Kidney capillary endothelial cell (primary cell): ENCODE measurements at places on chromosomes 7 and 10.

- no peak for DNase-seq
Observed at GRCh38 chr10:7478727-7479457, 68.1 kb upstream of the SFMBT2 start.

- no peak for DNase-seq
Observed at GRCh38 chr10:97882142-97883091, 32.8 kb downstream of the GOLGA7B start.

DNA sequence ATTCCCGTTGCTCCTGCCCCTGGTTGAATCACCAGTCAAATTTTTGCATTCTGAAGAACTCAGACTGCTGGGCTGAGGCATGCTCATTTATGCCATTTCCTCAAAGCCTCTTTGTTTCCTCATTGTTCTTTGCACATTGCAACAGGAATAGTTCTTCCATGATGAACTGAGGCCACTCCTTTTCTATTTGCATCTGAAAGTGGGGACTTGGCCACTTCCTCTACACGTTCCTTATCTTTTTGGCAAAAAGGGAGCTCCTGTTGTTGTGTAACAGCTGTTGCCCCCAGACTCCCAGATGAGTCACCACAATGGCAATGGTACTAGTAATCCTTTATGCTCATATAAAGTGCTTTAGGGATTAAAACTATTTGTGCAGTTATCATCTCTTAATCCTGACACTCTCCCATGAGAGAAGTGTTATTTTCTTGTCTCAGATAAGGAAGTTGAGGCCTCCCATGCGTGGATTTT is 20.1 kb upstream of the ITPRID1 start:
- DNase-seq = no peak

DNA sequence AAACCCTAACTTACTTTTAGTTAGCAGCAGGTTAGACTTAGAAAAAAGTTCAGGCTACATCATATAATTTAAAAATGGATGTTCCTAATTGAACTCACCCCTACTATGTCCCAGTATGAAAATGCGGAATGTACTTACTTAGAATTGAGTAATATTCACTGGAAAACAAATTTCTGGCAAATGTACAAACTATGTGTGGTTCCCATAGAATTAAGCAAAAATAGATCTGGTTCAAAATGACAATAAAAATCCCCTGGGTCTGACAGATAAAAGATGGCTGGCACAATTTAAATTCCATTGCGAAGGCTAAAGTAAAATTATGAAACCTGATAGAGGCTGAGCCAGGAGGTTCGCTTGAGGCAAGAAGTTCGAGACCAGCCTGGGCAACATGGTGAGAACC is 42.4 kb upstream of the PRKAR2B start:
- no peak for DNase-seq

- DNase-seq = no peak
Observed at GRCh38 chr7:123774496-123774895, 25.7 kb upstream of the WASL start.

- no peak for DNase-seq
Observed at GRCh38 chr10:14707481-14707880, 67.2 kb downstream of the FAM107B start.

DNA sequence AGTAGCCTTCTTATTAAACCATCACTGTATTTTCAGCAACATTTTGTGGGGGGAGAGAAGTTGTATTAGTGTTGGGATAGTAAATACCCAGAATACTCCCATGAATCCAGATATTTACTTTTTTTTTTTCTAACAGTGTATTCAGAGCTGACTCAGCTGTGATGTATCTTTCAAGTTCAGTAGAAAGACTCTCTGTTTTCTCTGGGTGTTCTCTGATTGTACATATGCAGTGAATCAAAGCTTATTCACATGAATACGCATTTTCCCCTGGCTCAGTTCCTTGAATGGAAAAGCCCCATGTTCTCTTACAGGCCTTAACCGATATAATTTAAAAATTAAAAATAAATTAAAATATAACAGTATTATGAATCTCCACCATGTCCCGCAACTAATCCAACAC is 1.3 kb downstream of the TFPI2 start:
- no peak for DNase-seq

DNA sequence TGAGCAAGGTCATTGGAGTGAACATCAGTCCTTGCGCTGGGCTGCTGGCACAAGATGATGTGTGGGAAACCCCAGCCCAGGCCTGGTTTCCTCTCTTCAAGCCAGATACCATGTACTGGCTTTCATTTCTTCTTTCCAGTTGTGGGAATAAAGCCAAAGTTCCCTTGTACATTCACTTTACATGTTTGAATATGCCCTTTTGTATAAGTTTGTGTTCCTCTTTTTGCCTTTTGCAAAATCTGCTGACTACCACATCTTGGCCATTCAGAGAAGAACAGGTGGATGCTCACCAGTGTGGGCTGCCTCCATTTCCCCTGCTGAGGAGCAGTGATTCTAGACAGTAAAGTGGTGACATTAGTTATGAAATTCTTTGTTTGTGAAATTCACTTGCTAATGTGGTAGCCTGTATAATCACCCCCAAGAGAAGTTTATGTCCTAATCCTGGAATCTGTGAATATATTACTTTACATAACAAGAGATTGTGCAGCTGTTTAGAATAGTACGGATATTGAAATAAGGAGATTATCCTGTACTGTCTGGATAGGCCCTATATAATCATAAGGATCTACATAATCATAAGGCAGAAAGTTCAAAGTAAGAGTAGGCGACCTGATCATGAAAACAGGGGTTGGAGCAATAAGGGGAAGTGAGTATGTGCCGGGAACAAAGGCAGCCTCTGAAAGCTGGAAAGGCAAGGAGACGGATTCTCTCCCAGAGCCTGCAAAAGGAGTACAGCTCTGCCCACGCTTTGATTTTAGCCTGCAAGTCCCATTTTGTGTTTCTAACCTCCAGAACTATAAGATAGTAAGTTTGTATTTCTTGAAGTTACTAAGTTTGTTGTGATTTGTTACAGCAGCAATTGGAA is 18.8 kb upstream of the AOAH start:
- DNase-seq = no peak

DNA sequence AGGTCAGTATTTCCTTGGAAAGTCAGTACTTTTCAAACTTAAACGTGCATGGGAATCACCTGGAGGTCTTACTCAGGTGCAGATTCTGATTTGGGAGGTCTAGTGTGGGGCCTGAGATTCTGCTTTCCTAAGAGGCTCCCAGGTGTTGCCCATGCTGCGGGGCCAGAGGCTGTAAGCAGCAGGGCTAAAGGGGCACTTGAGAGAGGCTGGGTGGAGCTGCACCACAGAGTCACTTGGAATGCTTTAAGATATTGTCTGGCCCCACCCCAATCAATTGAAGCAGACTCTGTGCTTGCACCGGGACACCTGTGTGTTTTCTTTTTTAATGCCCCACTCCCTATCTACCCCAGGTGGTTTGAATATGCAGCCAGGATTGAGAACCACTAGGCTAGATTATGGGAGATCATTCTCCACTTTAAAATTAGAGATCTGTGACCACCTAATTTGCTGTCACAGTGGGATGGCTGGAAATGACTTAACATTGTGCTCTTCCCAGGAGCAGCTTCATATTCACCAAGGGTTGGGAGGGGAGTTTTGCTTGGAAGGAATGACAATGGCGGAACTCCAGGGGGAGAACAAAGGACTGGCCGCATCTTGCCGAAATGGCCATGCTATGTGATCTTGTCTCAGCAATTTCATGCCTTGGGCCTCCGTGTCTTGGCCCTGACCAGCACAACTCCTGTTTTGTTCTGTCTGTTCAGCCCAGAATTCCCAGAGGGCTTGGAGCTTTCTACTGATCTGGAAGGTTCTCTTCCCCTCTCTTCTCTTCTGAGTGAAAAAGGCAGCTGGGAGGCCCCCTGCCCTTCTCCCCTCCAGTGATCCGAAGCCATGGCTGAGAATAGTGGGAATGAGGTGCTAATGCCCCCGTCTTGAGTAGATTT is 80.2 kb downstream of the FAM241B start:
- DNase-seq = no peak

DNA sequence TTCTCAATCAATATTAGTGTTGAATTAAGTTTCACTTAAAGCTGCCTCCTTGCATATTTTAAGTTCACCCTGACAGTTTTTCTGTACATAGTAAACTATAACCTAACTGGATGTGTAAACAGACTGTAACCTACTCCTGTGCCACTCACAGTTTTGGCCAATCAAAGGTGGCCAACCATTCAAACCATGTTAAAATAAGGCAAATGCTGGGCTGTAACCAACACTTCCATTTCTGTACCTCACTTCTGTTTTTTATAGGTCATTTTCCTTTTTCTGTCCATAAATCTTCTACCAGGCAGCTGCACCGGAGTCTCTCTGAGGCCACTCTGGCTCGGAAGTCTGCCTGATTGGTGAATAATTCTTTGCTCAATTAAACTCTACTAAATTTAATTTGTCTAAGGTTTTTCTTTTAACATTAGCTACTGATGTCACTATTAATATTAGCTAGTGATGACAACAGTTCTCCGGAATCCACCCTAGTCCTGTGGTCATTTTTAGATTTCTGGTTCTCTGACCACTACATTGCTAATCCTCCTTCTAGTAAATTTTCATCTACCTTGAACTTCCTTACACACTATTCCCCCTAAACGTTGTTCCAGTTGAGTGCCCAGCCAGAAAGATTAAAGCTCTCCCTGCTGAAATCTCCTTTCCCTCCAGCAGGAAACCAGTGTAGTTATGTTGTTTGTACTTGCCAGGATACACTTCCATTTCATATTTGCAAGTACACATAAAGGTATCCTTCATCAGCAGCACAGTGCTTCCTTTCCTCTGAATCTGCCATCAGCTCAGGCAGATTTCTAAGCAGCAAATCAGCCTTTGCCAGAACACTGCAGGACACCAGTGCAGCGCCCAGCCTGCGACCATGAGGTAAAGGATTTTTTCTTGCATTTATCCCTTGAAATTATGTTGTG is 18.6 kb upstream of the IFIT2 start:
- no peak for DNase-seq

GRCh38 chr10:111109501-111110242 is 32.8 kb downstream of the ADRA2A start:
- DNase-seq = no peak

DNA sequence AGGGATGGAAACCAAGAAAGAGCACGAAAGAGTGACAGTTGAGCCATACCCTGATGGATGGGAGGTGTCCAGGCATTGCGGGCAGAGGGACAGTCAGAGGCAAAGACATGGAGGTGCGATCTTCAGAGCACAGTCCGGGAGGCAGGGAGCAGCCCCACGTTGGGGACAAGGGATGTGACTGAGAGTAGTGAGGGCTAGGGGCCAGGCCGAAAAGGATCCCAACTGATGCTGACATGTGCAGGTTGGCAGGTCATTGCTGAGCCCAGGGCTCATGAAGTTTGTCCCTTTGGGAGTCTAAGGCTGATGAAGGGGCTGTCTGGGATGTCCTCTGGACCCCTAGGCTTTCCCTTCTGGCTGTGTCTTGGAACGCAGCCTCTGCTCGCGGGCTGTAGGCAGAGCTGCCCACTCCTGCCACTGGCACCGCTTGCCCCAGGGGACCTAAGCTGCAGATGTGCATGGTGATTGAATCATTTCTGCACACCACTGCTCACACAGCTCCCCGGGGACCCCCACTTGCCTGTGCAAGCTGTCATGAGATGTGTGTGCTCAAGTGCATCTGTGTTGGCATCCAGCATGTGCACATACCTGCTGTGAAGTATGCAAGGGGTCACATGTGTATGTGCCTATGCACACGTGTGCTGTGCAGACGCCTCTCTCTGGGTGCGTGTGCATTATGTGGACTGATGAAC is 125.1 kb downstream of the ZMIZ1 start:
- no peak for DNase-seq

GRCh38 chr10:80081801-80082750 is 3.6 kb downstream of the TMEM254 start:
- no peak for DNase-seq

DNA sequence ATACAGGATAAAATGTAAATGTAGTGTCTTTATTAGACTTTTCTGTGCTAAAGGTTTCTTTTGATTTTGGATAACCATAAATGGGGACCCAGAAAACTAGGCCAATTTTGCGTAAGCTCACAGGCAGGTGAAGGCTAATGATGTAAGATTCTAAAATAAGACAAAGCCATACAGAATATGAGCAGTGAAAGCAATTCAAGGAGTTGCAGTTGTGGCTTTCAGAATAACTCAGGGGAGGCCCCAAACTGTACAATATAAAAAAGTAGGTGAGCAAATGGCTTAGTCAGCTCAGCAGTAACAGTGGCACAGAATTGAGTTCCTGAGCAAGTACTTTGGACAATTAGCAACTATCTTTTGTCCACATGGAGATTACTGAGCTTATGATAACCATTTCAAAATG is 81.7 kb upstream of the NRP1 start:
- DNase-seq = no peak

GRCh38 chr7:32318300-32319011 is 171.7 kb downstream of the LSM5 start:
- no peak for DNase-seq

- no peak for DNase-seq
Observed at GRCh38 chr10:52772623-52773022, at the start of gene MBL2. TSS of gene MBL2 (minus strand) at chr10:52772784. CDS start at chr10:52771635, 1,149 bp downstream.

GRCh38 chr7:101841328-101841727 is 23.9 kb downstream of the CUX1 start:
- no peak for DNase-seq

DNA sequence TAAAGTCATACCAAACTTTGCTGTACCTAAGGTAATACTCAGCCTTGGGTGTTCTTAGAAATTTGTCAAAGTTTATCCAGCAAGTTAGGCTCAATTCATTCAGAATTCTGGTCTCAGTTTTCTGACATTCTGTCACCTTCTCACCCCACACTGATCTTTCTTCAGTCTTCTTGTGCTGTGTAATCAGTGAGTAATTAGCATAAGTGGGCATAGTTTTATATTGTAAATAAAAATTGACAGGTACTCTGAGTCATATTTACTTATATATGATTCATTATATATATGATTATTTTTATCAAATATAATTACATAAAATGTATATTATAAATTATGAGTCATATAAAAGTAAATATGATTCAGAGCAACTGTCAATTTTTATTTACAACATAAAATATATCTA is 170.9 kb upstream of the MAGI2 start:
- no peak for DNase-seq

DNA sequence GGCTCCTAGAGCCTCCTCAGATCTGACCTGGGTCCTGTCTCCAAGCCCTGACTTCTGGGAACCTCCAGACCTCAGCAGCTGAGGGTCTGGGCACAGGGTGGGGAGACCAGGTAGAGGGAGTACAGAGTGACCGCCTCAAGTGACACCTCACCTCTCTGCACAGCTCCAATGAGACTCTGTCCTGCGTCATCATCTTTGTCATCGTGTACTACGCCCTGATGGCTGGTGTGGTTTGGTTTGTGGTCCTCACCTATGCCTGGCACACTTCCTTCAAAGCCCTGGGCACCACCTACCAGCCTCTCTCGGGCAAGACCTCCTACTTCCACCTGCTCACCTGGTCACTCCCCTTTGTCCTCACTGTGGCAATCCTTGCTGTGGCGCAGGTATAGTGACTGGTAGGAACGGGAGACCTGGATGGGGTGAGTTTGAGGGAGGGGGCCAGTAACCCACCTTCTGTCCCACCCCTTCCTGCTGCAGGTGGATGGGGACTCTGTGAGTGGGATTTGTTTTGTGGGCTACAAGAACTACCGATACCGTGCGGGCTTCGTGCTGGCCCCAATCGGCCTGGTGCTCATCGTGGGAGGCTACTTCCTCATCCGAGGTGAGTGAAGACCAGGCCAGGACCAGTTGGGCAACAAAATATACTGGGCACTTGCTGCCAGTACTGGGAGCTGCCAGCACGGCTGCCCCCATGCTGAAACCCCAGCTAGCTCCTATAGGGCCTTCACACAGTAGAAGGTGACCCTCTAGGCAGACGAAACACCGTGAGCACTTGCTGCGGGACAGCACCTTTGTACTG is 17.8 kb downstream of the SMO start:
- DNase-seq = no peak
